ENCODE measurements at places on chromosomes 3 and 15. TPM values are rescaled to one million over a fixed set of nuclear protein-coding genes. Genes with fewer than 3 reads are reported as not detected.

DNA sequence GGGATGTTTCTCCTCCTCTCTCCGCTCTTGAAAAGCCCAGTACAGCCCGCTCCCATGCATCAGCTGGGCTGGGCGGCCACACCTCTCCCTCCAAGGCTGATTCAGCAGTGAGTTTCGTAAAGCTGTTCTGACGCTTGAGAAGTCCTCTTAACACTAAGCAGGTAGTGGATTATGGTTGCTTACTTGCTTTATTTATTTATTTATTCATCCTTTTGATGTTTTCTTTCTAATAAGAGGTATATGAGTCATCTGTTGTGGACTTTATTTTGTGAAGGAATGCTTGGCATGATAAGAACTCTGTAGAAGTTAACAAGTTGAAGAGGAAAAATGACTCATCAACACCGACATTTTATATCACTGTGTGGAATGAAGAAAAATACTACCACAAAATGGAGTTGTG lies 285.0 kb downstream of the SQOR start:
- DNase-seq = no peak

Gene FMN1
- not detected for total RNA-seq

Gene CEMIP
- 0.43 TPM for total RNA-seq

DNA sequence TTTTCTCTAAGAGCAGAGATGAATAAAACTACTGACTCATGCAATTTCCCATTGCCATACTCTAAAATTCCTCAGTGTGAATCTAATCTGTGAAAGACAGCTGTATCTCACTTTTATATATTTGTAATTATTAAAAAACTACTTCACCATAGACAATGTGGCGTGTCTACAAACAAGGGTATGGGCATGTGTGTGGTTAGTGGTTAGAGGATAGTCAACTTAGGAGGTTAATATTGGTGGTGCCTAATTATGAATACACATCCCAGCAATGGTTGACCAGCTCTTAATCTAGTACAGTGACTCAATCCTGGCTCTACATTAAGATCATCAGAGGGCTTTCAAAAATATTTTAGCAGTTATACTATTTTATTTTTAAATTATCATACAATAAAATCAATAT lies 94.5 kb downstream of the GOLIM4 start:
- no peak for DNase-seq

Data from G401 (cell line).